ENCODE measurements at places on chromosomes 3 and 15. TPM values are rescaled to one million over a fixed set of nuclear protein-coding genes. Genes with fewer than 3 reads are reported as not detected.
A peak's percentile ranks its signal among the peaks of the same experiment; 100 is the strongest.

Gene CCDC174
- total RNA-seq, result 34.3 TPM

Gene RPP25
- 2.2 TPM for total RNA-seq

Gene CD200
- total RNA-seq, result 27.4 TPM

Gene UACA
- total RNA-seq, result 1.9 TPM

Gene PFN2
- total RNA-seq, result 5.9 TPM

Gene ABI3BP
- not detected for total RNA-seq

GRCh38 chr15:89575656-89576416 lies 567 bp downstream of the TICRR start:
- DNase-seq, result peak; percentile 33

DNA sequence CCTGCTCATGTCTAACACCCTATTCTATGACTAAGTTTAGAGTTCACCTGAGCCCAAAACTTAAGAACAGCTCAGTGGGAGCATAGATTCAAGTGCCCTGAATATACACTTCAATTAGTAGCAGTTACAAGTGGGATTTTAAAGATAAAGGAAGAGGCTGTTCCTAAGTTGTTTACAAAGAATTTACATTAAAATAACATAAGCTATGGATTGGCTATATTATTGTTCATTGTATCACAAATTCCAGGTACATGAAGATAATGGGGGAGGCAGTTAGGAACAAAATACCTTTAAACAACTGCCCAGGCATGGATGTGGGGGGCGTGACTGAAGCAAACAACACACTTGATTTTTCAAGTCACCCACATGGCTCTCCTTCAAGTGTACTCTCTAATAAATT lies 52.7 kb downstream of the ROPN1B start:
- DNase-seq, result no peak

- peak; percentile 72 for DNase-seq
These were observed 22.5 kb downstream of the GLB1 start for GRCh38 chr3:33074217-33075067.

DNA sequence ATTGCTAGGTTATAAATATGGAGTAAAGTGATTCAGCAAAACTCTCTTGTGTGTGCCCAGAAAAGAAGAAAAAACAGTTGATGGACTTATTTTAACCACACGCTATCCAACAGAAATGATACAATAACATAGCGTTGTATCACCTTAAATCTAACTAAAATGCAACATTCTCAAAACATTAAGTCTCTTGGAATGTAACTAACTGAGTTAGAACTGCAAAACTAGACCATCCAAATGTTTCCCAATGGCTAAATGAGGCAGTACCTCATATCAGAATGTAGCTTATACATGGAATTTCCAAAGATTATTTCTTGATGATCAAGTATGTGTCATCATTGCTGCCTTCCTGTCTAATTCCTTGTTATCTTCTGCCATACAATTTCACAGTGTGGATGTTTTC lies 187.9 kb downstream of the CNTN3 start:
- no peak for DNase-seq

- DNase-seq, result no peak
These were observed 12.6 kb upstream of the HRG start for GRCh38 chr3:186653080-186653707.

DNA sequence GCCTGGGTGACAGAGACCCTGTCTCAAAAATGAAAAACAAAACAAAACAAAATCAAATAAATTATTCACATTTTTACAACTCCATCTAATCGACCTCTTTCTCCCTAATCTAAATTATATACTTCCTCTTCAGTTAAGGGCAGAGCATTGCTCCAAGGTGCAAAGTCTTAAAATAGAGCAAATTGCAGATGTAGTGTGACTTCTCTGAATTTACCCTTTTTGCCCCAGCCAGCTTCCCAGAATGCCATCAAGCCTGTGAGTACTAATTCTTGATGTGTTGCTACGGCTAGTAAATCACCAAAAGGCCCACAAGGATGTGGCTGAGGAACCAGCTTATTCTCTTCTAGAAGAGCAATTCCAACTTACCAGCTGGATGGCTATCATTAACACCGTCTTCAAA lies 53.4 kb upstream of the PPIB start:
- DNase-seq, result no peak

DNA sequence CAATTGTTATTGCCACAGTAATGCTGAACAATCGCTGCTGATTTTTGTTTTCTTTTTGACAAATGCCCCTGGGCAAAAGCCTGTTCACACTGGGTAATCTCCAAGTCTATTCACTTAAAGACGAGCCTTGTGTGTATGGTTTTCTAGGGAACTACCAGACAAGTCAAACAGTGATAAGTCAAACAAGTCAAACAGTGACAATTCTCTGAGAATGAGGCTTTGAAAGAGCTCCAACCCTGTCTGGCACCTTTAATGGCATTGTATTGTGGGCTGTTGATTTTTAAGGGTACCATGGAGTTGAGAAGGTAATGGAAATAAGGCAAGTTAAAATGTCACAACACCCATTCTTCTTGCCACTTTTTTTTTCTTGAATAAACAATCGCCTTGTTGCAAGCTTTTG lies 59.4 kb upstream of the TMC3 start:
- DNase-seq, result no peak

DNA sequence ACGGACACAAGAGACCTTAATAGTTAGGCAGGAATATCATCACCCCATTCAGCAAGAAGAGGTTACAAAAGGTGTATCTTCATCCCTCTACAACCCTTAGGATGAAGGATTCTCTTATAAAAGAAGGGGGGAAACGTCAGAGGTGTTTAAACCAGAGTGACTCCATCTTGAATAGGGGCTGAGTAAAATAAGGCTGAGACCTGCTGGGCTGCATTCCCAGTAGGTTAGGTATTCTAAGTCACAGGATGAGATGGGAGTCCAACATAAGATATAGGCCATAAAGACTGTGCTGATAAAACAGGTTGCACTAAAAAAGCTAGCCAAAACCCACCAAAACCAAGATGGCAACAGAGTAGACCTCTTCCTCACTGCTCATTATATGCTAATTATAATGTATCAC lies 16.5 kb downstream of the TRPM7 start:
- DNase-seq, result no peak

DNA sequence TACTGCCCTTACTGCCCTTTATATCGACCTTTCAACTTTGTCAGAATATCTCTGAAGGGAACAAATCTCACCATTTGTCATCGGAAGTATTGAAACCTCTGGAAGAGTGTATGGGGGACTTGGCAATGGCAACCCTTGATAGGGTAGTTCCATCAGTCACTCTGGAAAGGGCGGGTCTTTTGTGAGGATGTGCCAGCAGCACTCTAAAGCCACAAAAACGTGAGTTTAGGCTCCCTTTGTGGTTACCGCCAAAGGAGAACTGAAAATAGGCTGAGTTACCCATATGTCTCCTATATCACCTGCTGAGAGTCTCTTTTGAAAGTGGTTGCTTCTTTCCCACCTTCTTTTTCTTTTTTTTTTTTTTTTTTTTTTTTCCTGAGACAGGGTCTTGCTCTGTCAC lies 296.8 kb upstream of the CHRM5 start:
- DNase-seq, result no peak

DNA sequence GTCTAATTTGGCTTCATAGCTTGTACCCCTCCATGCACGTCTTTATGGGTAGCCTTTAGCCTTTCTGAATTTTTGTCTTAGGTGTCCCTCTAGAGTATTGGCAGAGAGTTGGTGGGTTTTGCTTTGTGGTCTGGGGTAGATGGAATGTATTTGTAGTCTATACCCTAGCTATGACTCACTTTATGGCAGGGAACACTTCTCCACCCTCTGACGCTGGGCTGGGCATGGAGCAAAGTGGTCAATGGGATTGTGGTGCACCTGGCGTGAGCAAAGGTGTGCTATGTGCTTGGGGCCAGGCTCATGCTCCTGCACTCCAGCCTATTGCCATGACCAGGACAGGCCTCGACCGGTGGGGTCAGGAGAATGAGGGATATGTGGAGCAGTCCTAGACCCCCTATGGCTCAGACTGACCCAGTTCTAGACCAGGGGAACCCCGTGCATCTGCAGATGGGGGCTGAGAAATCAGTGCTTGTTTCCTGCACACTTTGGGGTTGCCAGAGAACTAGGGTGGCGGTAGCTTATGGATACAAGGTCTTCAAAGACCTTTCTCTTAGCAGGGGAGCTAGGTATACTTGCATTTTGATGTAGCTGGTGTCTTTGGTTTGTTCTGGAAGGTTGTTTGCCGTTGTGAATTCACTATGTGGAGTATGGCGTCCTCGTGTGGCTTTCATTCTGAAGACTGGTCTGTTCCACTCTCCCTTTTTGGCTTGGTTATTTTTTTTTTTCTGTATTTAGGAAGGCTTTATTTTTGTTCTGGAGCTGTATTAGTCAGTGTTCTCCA lies 49.4 kb upstream of the RPL32 start:
- no peak for DNase-seq

DNA sequence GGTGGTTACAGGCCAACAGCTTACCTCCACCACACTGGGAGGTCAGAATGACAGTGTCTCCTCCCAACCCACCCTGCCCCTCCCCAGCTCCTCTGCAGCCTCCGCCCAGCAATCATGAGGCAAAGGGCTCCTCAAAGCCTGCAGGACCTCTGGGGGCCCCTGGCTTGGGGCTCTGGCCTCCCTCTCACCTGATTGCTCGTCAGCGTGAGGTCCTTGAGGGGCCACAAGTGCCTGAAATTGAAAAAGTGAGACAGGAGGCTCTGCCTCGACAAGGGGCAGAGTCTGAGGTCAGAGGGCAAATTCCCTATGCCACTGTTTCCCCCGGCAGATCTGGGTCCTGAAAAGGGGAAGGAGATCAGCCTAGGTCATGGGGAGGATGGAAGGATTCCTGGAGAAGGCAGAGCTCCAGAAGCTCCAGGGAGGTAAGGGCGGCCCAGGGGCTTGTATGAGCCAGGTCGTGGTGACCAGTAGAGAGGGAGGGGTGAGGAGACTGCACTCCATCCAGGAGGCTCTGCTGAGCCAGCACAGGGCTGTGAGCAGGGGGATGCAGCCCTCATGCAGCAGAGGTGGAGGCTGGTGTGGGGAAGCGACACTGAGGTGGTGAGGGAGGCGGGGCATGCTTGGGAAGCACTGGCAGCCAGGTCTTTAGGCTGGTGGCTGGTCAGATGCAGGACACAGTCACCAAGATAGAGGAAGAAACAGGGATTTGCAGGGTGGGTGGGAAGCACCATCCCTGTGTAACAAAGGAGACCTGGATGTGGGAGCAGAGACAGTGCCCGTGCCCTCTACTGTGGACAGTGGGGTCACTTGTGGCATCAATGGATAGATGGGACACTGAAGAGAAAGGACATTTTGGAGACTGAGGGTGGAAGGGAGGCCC lies 20.1 kb downstream of the ALS2CL start:
- no peak for DNase-seq

DNA sequence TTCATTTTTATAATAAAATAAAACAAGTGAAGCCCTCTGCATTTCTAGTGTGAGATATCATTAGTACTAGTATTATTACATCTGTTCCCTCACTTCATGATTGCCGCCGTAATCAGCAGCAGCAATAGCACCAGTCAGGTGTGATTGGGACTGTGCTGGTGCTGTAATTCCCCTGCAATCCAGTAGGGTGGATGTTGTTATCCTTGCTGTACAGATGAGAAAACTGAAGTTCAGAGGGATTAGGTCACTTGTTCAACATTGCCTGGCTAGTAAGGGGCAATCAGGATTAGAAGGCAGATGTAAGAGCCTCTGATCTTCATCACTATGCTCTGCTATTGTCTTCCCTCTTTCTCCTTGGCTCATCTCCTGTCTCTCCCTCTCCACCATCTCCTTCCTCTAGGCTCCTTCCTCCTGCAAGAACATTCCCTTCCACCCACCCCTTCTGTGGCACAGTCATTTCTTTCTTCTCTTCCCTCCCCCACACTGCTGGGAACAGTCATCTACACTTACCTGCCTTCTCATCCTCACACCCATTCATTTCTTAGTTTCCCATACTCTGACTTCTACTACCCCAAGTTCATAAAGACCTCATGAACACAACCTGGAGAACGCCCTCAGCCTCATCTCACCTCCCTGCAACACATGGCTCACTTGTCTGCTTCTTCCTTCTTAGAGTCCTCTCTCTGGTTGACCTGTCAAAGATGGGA lies 29.7 kb downstream of the CRYGS start:
- peak; percentile 47 for DNase-seq

DNA sequence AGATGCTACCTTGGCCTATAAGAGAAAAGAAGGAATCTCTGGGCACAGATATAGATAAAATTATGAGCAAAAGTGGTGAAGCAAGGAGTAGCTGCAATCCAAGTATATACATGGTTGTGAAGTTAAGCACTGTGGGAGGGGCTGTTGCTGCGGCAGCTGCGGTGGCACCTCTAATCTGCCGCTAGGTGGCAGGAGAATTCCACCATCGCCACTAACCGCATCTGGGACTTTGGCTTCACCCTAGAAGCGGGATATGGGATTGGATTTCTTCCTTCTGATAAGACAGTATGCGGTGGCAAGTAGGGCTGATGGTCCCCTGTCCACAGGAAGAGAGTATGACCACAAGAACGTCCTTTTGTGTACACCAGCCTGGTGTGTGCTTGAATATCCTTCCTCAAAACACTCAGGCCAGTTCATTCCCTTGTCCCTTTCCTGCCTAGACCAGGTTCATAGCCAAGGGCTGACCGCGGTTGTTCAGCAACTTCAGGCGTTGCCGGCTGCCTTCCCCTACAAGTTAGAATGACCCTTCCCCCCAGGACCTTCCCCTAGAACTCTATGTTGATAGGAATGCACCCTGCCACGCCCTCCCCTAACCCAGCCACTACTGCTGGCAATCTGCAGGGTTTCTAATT lies 5.1 kb downstream of the MAGEL2 start:
- peak; percentile 37 for DNase-seq

- DNase-seq, result no peak
These were observed 119.3 kb upstream of the SLC7A14 start for GRCh38 chr3:170705131-170705530.

DNA sequence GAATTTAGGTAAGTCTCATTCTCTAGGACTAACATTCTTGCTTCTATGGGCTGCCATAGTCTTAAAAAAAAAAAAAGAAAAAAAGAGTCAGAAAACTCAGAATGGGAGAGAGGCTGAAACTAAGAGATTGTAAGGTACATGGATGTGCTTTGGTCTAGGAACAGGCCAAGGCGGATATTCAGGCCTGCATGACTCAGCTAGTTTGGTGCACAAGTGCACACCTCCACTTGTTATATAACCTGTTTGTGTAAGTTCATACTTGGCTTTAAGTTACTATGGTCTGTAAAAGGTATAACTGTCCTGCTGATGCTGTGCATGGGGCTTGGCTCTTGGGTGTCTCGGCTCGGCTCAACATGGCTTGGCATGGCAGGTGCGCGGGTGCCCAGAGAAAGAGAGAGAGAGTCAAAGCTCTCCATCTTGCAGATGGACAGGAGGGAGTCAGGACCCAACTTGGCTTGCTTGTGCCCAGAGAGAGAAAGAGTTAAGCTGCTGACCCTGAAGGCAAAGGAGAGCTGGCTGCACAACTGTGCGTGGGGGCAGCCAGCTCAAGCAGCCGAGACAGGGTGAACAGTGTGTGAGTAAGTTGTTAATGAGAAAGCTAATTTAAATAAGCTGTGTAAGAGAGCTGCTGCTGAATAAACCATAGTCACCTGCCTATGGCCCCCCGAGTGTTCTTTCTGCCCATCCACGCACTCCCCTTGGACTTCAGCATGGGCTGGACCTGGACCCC lies 31.4 kb upstream of the CHRNB4 start:
- no peak for DNase-seq

GRCh38 chr3:106617276-106617675 lies 748.5 kb upstream of the CBLB start:
- DNase-seq, result no peak
